ENCODE measurements at places on chromosomes 16 and 17.

- DNase-seq: no peak
Measured at GRCh38 chr17:27446569-27447301, 9.5 kb upstream of the KSR1 start.

- no peak for DNase-seq
Measured at GRCh38 chr17:30326809-30327208, 7.0 kb downstream of the TMIGD1 start.

GRCh38 chr16:17633181-17633951, 162.6 kb upstream of the XYLT1 start:
- no peak for DNase-seq

GRCh38 chr17:61155590-61156237, 243.9 kb upstream of the TBX2 start:
- DNase-seq: no peak

DNA sequence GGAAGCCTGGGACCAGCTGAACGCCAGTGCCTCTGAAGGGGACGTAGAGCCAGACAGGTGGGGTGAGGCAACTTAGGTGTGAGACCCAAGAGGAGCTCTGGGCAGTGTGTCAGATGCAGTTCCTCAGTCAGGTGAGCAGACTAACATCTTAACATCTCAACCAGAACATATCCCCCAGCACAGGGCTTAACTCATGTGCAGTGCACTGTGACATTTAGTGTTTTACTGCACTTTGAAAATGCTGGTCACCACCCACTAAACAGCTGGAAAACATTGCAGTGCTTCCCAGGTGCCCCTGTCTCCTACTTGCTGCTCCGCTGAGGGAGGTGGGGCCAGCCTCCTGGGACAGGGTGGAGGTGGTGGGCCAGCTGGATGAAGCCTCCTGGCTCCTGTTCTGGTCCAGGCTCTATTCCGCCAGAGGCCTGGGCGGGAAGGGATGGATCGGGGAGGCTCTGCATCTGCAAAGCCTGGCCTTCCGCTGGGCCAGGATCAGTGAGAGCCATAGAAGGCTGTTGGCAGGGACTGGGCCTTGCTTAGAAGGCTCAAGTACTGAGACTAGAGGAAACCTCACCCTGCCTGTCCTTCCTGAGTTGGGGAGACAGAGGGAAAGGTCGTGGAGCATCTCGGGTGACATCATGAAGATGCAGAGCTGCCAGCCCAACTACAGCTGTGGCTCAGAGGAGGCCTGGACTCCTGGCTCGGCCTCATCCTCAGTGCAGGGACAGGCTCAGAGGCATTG, 7.9 kb upstream of the MRC2 start:
- no peak for DNase-seq

DNA sequence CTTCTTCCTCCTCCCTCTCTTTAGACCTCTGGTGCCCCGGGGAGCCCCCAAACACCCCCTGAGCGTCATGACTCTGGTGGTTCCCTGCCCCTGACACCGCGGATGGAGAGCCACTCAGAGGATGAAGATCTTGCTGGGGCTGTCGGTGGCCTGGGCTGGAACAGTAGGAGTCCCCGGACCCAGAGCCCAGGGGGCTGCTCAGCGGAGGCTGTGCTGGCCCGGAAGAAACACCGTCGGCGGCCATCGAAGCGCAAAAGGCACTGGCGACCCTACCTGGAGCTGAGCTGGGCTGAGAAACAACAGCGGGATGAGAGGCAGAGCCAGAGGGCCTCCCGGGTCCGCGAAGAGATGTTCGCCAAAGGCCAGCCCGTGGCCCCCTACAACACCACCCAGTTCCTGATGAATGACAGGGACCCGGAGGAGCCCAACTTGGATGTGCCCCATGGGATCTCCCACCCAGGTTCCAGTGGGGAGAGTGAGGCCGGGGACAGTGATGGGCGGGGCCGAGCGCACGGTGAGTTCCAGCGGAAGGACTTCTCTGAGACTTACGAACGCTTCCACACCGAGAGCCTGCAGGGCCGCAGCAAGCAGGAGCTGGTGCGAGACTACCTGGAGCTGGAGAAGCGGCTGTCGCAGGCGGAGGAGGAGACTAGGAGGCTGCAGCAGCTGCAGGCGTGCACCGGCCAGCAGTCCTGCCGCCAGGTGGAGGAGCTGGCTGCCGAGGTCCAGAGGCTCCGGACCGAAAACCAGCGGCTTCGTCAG, 7.5 kb downstream of the HEXIM2 start:
- DNase-seq: no peak

DNA sequence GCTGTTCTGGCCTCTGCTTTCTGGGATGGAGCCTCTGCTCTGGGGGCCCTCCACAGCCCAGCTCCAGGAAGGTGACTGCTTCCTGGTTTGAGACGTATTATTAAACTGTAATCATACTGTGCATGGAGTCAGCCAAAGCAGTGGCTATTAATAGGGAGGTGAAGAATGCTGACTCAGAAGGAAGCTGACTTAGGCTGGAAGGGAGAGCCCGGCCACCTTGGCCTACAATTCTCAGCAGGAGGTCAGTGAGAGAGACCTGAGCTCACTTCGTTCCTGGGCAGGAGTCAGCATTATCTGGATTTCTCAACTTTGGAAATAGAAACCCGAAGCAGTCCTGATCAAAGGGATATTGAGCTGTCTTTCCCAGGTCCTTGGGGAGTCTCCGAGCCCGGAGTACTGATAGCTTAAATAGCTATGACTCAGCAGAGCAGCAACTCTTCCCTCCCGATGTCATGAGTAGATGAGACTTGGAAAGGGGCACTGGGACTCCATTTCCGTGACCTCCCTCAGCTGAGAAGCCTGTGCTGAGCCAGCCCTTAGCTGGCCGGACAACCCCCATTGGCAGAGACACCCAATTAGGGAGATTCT, 91.8 kb downstream of the YPEL2 start:
- DNase-seq: no peak

- DNase-seq: no peak
Measured at GRCh38 chr16:4699046-4699556, 5.7 kb downstream of the NUDT16L1 start.

DNA sequence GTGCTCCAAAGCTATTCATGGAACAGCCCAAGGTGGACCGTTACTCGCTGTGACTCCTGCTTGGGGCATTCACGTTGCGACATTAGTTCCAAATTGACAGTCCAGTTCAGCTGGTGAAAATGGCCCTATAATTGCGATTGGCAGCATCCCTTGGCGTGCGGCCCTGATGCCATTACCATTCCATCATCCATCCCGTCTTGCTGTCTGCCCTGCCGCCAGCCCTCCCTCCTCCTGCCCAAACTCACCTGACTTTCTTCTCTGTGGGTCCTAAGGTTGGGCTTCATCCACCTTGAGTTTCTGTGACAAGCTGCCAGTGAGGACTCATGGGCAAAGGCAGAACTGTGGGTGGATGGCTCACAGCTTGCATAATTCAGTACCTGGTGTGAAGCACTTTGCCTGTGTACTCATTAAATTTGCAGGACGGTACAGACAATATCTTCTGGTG, 104.6 kb downstream of the RPTOR start:
- DNase-seq: no peak
